ENCODE measurements at places on chromosomes 3 and 15.

- no peak for DNase-seq
These were observed 563.1 kb downstream of the GRM7 start for GRCh38 chr3:7423995-7424394.

GRCh38 chr3:45311953-45312801 is 76.2 kb upstream of the LARS2 start:
- DNase-seq = no peak

GRCh38 chr3:15768421-15769255 is 29.1 kb downstream of the ANKRD28 start:
- no peak for DNase-seq

DNA sequence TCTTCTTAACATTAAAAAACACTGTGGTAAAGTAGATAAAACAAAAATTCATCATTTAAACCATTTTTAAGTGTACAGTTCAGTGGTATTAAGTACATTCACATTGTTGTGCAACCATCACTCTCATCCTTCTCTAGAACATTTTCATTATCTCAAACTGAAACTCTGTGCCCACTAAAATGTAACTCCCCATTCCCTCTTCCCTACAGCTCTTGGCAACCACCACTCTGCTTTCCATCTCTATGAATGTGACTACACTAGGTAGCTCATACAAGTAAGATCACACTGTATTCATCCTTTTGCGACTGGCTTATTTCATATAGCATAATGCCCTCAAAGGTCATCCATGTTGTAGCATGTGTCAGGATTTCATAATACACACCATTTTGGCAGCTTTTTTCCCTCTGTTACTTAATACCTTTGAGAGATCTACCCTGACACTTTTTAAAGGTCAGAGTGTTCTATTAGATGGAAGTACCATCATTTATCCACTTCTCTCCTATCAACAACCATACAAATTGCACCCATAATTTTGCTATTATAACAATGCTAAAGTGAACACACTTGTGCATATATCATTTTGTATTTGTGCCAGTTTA is 42.9 kb upstream of the FRMD4B start:
- no peak for DNase-seq

GRCh38 chr15:83320844-83321243 is 36.4 kb upstream of the BNC1 start:
- DNase-seq = no peak

GRCh38 chr3:2937055-2937454 is 173.1 kb downstream of the IL5RA start:
- no peak for DNase-seq

DNA sequence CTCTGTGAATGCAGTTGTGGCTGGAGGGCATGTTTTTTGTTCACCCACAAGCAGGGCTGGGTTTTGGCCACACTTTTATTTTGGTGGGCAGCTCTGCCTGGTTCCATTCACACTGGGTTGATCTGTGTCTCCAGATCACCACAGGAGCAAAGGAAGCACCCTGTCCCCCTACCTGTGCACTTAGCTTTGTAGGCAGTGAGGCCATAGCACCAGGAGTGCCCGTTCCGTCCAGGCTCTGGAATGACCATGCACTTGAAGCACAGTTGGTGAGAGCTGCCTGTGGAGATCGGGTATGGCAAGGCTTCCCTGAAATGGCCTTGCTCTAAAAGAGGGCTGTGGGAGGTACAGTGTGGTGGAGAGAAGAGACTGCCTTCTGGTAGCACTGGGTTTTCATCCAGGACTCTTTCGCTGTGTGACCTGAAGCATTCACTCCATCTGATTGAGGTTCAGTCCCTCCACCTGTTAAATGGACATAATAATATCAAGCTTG is 31.7 kb downstream of the MINAR1 start:
- no peak for DNase-seq

DNA sequence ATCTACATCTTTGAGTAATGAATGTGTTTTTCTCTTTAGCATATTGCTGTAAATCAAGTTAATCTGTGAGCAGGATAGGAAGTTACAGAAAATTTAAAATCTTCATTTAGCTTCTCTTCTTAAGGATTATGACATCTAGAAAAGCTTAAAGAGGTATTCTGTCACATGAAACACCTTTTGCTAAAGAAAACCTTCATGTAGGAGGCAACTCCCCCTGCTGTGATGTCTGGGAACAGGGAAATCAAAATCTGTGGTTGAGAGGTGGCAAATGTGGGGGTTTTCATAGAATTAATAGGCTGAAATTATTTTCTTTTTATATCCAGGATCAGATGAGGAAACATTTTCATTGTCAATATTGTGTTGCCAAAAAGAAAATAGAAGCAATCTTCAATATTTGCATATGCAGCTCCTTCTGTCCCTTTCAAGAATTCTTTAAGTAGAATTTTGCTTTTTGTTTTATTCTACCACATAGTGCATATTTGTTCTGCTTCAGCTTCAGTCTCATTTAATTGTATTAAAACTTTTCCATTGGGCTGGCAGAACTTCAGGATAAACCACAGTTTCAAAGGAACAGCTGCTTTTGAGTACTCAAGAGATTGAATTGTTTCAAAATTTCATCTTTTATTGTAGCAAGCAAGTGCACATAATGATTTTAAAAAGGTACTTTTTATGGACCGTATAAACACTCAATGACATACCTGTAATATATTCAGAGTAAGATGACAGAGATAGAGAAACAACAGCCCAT is 128.4 kb downstream of the RAP2B start:
- no peak for DNase-seq

- no peak for DNase-seq
These were observed 20.7 kb downstream of the HGD start for GRCh38 chr3:120661106-120661905.

Data from activated T-helper 1 cell treated with Interleukin-2 at 50 U/mL for 16 hours (primary cell).